ENCODE measurements at places on chromosomes 16 and 17. TPM values are rescaled to one million over a fixed set of nuclear protein-coding genes. Genes with fewer than 3 reads are reported as not detected.

Gene C16orf92
- not detected for polyA plus RNA-seq

Gene TRPV2
- 3.8 TPM for polyA plus RNA-seq

Gene FAM222B
- polyA plus RNA-seq, result 13.6 TPM

Gene SMTNL2
- 1.5 TPM for polyA plus RNA-seq

- DNase-seq, result no peak
These were observed 15.7 kb upstream of the ALDOA start for GRCh38 chr16:30049871-30050270.

- DNase-seq, result no peak
These were observed 497.7 kb upstream of the CDH11 start for GRCh38 chr16:65619606-65620005.

DNA sequence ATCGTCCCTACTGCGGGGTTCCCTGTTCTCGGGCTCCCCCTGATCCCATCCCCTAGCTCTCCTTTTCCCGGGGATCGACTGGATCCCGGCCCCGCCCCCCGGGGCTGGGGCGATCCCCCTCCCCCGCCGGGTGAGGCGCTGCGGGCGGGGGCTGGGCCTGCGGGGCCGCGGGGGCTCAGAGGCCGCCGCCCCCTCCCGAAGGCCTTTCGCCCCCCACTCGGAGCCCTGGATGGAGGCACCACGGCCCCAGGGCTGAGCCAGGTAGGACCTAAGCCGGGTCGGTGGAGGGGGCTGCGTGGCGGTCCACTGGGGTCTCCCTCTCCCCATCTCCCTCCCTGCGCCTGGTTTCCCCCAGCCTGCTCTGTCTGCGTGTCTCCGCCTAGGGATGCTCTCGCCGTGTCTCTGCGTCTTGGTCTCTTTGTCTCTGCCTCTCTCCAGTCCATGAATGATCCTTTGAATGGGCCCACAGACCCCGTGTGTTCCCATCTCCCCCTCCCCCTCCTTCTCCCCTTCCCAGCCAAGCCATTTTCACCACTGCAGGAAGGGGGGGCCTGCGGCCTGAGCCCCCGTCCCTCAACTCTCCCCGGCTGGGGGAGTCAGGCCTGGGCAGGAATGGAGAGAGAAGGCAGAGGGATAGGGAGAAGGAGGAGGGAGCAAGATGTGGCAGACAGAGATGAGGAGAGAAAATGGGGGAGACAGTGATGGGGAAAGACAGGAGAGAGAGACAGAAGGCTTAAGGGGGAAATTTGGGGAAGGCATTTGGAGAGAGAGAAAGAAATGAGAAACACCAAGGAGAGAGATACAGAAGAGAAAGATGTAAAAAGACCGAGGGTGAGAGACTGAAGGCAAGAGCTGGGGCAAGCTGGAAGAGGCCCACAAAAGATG is 1.7 kb upstream of the TMEM256 start:
- peak; percentile 24 for DNase-seq

DNA sequence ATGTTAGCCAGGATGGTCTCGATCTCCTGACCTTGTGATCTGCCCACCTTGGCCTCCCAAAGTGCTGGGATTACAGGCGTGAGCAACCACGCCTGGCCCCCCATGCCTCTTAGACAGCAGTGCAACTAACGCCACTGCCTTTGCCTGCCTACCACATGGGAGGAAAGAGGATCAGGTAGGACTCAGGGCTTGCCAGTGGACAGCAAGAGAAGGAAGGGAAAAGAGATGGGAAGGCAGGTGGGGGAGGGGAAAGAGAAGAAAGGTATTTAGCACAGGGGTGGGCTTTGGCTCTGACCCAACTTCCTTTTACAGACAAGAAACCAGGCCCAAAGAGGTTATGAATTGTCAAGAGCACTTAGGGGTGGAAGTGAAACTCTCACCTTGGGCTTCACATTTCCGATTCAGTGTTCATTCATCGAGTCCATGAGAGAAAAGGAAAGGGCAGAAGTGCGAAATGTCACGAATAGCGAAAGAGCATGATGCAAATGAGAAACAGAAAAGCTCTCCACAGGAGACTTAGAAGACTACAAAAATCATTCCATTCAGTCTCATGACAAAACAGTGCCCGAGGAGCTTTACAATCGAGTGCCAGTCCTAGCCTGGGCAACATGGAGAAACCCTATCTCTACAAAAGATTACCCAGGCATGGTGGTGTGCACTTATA is 36.4 kb downstream of the CDK5R1 start:
- no peak for DNase-seq

GRCh38 chr17:164303-165235 is 16.9 kb downstream of the DOC2B start:
- DNase-seq, result peak; percentile 27

GRCh38 chr17:77279448-77280303 is 138.9 kb downstream of the SEC14L1 start:
- peak; percentile 68 for DNase-seq

DNA sequence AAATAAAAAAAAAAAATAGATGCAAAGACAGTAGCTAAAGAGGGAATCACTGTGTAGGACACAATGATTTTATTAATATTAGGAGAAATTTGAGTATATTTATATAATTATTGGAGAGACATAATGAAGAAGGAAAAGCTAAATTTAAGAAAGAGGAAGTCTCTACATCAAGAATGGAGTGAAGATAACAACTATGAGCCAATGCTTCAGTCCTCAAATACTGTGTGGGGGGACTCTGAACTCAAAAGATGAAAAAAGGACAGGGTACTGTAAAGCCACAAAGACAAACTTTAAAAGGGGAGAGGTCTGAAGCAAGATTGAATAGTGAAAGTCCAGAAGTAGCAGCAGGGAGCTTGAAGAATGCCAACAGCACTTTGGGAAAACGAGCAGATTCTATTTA is 44.7 kb downstream of the SKAP1 start:
- DNase-seq, result no peak

DNA sequence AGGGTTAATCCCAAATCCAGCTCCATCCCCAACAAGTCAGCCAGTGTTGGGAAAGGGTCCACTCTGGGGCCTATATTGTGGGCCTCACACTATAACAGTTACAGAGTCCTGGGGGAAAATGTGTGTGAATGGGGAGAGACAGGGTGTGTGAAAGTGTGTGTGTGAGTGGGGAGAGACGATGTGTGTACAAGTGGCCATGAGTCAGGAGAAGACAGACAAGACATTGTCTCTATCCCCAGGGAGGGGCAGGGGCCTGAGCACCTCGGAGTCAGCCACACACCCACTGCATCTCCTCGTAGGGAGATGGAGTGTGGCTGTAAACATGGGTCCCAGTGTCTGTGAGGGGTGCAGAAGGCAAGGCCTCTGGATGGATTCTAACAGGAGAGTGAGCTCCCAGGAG is 2.9 kb downstream of the CRHR1 start:
- DNase-seq, result no peak

Measured in small intestine (tissue), 16 donors.